Lung (tissue), 17 donors: ENCODE measurements at places on chromosomes 11 and 22. TPM values are rescaled to one million over a fixed set of nuclear protein-coding genes. Genes with fewer than 3 reads are reported as not detected.

The OR5B21 gene
- total RNA-seq, result not detected

The LDLRAD3 gene
- 9.7 TPM for total RNA-seq

DNA sequence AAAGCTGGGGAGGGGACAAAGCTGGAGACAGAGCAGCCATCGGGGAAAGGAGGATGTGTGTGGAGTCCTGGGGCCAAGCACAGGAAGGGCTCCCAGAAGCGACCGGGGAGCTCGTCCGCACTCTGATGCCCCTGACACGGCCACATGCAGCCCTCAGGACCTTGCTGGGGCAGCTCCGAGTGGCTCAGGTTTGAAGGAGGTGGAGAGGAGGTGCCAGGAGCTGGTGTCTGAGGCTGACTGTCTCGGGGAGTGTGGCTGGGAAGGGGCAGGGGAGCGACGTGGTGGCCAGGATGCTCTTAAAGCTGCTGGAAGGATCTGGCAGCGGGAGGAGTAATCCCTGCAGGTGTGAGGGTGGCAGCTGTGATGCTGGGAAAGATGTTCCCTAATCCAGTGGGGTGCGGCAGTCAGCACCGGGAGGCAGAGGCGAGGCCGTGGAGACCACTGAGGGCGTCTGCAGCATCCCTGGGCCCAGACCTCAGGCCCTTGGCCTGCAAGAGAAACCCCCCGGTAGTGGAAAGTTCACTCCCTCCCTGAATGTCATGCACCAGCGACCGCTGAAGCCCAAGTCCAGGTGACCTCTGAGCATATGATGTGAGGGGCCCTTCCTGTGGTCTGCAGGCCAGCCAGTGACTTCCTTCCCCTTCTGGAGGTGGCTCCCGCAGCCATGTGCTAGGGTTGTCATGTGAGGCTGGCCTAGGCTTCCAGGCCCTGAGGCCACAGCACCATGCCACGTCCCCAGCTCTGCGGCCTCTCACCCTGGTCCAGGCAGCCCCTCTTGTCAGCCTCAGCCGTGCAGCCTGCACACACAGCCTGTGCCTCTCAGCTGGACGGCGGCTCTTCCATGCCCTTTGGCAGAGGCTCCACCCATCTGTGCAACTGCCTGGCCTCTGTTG, 17.2 kb upstream of the CTSD start:
- H3K27ac ChIP-seq, result no peak overlapping the region
- H3K27me3 ChIP-seq, result no peaks in the 10 kb centered on the region
- H3K36me3 ChIP-seq, result no peaks in the 10 kb centered on the region
- H3K4me3 ChIP-seq, result no peak overlapping the region

GRCh38 chr11:128462189-128462588, 125.2 kb downstream of the ETS1 start:
- peaks cover 27% of the 10 kb centered on the region for H3K36me3 ChIP-seq
- H3K4me1 ChIP-seq, result no peaks in the 10 kb centered on the region
- H3K27me3 ChIP-seq, result no peaks in the 10 kb centered on the region
- no peak overlapping the region for H3K27ac ChIP-seq
- H3K4me3 ChIP-seq, result no peak overlapping the region
- DNase-seq, result no peak

GRCh38 chr22:29245626-29246385, 22.0 kb downstream of the RHBDD3 start:
- no peaks in the 10 kb centered on the region for H3K36me3 ChIP-seq
- no peak overlapping the region for H3K4me3 ChIP-seq
- peak; percentile 78 for DNase-seq

- no peak for DNase-seq
- no peaks in the 10 kb centered on the region for H3K27me3 ChIP-seq
- no peak overlapping the region for H3K4me3 ChIP-seq
- H3K4me1 ChIP-seq, result no peaks in the 10 kb centered on the region
These were observed 22.8 kb upstream of the UVRAG start for GRCh38 chr11:75792127-75792731.

GRCh38 chr22:49589301-49589700, 238.4 kb downstream of the BRD1 start:
- H3K27ac ChIP-seq, result no peak overlapping the region
- H3K4me3 ChIP-seq, result no peak overlapping the region
- no peaks in the 10 kb centered on the region for H3K4me1 ChIP-seq
- H3K36me3 ChIP-seq, result no peaks in the 10 kb centered on the region
- no peaks in the 10 kb centered on the region for H3K27me3 ChIP-seq

- H3K27me3 ChIP-seq, result no peaks in the 10 kb centered on the region
- H3K27ac ChIP-seq, result no peak overlapping the region
- no peaks in the 10 kb centered on the region for H3K36me3 ChIP-seq
These were observed 55.8 kb upstream of the RRAS2 start for GRCh38 chr11:14414470-14415461.

DNA sequence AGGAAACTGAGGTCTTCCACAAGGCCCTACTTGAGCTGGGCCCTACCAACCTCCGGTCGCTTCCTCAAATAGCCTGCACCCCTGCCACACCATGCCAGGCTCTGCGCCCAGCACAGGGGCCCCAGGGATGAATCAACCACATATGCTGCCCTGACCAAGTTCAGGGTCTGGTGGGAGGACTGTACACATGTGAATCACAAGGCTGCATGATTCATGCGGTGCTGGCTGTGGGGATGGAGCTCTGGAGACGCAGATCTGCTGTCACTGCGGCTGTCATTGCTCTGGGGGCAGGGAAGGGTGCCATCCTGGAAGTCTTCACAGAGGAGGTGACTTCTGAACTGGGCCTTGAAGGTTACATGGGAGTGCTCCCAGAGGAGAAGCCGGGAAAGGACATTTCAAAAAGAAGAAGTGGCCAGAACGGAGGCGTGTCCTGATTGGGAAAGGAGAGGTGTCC, 21.5 kb downstream of the CYTH4 start:
- DNase-seq, result no peak
- H3K4me1 ChIP-seq, result peaks cover 16% of the 10 kb centered on the region
- H3K4me3 ChIP-seq, result no peak overlapping the region
- H3K36me3 ChIP-seq, result no peaks in the 10 kb centered on the region
- no peaks in the 10 kb centered on the region for H3K27me3 ChIP-seq
- peak overlapping the region; percentile 11 for H3K27ac ChIP-seq
